ENCODE measurements at places on chromosomes 16 and 17.

GRCh38 chr17:39981766-39982375, 1.3 kb downstream of the PSMD3 start:
- DNase-seq: no peak

DNA sequence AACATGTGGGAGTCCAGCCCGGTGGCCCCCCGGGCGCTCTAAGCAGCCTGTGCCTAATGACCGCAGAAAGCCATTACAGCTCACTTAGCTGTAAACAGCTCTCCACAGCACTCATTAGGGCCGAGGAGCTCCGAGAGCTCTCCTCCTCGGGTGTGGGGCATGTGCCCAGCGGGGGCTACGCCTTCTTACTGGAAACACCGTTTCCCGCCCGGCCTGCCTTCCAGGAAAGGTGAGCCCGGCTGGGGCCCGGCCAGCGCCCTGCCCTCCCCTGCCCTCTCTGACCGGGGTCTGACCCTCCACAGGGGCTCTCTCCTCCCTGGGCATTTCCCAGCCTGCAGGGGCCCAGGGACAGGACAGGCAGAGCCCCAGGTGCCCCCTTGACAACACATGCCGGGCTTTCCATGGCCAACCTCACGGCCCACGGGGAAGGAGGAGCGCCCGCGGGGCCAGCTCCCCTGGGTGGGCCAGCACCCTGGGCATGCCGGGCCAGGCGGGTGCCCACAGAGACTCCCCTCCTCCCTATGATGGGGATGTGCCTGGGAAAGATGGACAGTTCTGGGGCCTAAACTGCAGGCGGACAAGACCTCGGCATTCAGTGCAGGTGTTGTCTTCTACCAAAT, 72.6 kb downstream of the SDK2 start:
- no peak for DNase-seq

DNA sequence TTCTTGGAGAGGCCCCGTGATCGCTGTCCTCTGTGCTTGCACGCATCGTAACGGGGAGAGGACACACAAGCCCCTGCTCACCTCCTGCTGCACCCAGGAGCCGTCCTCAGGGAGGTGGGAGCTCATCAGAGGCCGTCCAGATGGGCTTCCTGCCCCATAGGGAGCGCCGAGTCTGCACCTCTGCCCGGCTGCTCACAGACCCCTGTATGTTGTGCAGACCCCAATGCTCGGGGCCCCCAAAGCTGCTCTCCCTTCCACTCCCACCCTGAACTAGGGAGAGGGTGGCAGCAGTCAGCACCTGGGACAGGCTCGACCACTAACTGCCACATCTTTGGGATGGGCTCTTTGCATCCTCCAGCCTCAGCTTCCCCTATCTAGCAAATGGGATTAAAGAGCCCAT, 4.4 kb upstream of the ZNF469 start:
- DNase-seq: no peak

DNA sequence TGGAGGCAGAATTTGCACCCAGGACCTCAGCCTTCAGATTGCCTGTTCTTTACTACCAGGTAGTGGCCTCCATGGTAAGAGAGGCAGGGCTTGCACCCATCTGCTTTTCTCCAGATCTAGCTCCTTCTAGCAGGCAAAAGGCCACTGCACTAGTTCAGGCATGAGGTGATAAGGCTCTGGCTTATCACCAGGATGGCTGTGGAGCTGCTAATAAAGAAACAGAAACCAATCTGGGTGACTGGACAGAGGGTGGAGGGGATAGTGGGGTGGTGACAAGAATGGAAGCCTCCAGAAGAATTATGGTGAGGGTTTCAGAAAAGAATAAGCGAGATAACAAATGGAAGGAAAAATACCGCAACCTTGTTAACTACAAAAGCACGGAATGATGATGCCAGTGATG, 15.5 kb upstream of the SUPT4H1 start:
- DNase-seq: no peak

- DNase-seq: no peak
These were observed 133.6 kb downstream of the SNX11 start for GRCh38 chr17:48241131-48241591.

GRCh38 chr17:77491921-77492445, 351.2 kb downstream of the SEC14L1 start:
- peak; percentile 70 for DNase-seq

Measured in NAMALWA (cell line).